ENCODE measurements at places on chromosomes 13 and 19. TPM values are rescaled to one million over a fixed set of nuclear protein-coding genes. Genes with fewer than 3 reads are reported as not detected.

Gene KLF12
- polyA plus RNA-seq: 24.8 TPM

Gene PTH2
- polyA plus RNA-seq: not detected

Gene SELENOV
- not detected for polyA plus RNA-seq

Gene OR10H1
- polyA plus RNA-seq: not detected

Gene PEAK3
- polyA plus RNA-seq: 0.44 TPM

Gene SIGLEC12
- polyA plus RNA-seq: not detected

Gene FARP1
- polyA plus RNA-seq: 0.60 TPM

Gene CCL25
- polyA plus RNA-seq: not detected

Gene TTYH1
- polyA plus RNA-seq: 0.40 TPM

Gene RASAL3
- polyA plus RNA-seq: 120 TPM

Gene ZNF628
- polyA plus RNA-seq: 1.6 TPM

Gene YIF1B
- 45.1 TPM for polyA plus RNA-seq

Gene TUBA3C
- polyA plus RNA-seq: not detected

Gene BICRA
- 0.95 TPM for polyA plus RNA-seq

Gene ERICH6B
- polyA plus RNA-seq: not detected

Gene CGB3
- polyA plus RNA-seq: not detected

Gene ZNF222
- polyA plus RNA-seq: 3.6 TPM

Gene LGALS7
- polyA plus RNA-seq: not detected

Gene CYP4F8
- not detected for polyA plus RNA-seq

Gene LILRA5
- polyA plus RNA-seq: 0.34 TPM

Gene LMTK3
- 0.03 TPM for polyA plus RNA-seq

Gene CYP4F2
- polyA plus RNA-seq: not detected

Gene RGL3
- not detected for polyA plus RNA-seq

Gene PSG11
- polyA plus RNA-seq: not detected

Gene CKM
- polyA plus RNA-seq: not detected

Gene HIPK4
- not detected for polyA plus RNA-seq

Gene AMH
- not detected for polyA plus RNA-seq

Gene FGF21
- polyA plus RNA-seq: not detected

Gene KIR2DL3
- polyA plus RNA-seq: not detected

Gene CD37
- 192 TPM for polyA plus RNA-seq

Gene ZNF146
- 111 TPM for polyA plus RNA-seq

Gene PSG2
- not detected for polyA plus RNA-seq

Gene CAMSAP3
- polyA plus RNA-seq: 0.06 TPM

Gene GGN
- polyA plus RNA-seq: not detected

Gene ATP4A
- polyA plus RNA-seq: not detected
